ENCODE measurements at places on chromosomes 3 and 15.

DNA sequence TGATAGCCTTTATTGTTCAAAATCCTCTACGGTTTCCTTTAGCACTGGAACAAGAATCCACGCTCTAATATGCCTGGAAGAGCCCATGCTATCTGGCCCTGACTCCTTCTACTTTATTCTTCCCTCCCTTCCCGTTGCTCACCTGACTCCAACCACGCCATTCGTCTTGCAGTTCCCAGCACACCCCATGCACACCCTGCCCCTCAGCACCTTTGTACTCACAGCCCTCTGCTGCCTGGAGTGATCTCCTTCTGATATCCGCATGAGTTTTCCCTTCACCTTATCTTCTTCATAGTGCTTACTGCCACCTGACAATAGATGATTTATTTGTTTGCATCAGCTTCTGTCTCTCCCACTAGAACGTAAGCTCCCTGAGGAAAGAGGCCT, 16.6 kb upstream of the BCL2A1 start:
- no peak for DNase-seq

DNA sequence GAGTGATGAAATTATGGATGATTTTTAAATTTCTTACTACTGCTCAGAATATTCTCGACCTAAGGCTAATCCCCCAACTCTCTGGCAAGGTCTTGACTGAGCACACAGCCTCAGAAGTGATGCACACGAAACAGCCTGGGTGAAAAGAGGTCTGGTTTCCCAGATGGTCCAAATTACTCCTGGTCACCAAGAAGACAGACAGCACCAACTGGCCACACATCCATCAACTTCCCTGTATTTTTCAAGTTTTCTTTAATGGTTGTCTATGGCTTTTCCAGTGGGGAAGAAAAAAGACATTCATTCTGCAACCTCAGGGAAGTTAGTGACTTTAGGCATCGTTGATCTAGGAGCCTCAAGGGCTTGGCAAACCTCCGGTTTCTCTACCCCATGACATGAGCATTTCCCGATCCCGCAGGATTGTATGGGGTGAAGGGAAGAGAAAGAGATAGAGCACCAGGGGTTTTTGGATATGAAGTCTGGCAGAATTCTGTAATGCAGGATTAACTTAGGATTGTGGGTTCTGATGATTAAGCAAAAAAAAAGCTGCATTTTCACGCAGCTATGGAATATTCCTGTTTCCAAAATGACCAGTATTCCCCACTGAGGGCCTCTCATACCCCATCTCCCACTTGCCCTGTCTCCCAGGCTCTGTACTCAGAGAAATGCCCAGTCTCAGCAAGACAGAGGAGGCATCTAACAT, 62.2 kb downstream of the UMPS start:
- DNase-seq, result no peak

- no peak for DNase-seq
Observed at GRCh38 chr3:25354071-25354470, 74.0 kb upstream of the RARB start.

GRCh38 chr15:55257012-55257670, 32.5 kb downstream of the RAB27A start:
- no peak for DNase-seq

DNA sequence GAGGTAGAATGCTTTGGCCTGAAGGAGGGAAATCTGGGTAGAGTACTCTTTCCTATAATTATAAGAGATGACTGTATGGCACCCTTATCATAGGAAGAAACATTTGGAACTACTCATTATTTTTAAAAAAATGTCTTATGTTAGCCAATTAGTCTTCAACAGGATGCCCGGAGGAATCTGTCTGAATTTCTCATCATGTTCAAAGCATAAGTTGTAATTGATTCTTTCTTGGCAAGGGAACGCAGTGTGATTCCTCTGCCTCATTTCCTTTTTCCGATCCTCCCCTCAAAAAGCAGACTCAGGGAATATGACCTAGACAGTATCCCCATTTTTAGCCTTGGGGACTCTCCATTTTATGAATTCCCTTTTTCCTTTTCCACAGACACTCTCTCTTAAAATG, 165.1 kb downstream of the IL5RA start:
- no peak for DNase-seq

DNA sequence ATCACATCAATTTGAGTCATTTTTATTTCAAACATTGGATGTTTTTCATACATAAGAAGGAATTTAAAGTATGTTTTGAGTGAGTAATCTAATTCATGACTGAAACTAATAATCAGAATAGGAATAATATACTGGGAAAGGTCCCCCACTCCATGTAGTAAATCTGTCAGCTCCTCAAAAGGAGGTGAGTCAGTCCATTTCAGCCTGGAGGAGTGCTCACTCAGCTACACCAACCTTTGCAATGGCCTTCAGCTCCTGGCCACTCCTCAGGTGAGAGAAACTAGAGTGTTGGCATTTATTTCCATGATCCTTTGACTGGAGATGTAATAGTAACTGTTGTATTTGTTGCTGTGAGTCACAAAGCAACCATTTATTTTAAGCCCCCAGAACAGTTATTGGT, 744.9 kb upstream of the ARRDC4 start:
- no peak for DNase-seq

- DNase-seq, result peak; percentile 65
Observed at GRCh38 chr3:184261270-184261853, at the start of gene CAMK2N2. CAMK2N2 (minus strand) TSS chr3:184261553; CDS start chr3:184261285, 268 bp downstream.

DNA sequence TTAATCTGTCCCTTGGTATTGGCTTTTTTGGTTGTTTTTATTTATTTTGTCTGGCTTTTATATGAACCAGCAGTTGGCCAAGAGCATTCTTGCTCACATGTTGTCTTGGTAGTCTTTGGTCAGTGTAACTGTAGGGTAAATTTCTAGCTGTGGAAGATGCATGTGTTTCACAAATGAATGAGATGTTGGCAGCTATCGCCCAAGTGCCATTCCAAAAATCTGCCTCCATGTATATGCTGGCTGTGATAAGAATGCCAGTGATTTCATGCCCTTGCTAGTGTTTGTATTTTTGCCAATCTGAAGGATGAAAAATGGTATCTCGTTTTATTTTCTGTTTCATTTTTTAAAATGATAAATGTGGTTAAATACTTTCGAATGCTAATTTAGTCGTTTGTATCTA, 50.1 kb downstream of the TLNRD1 start:
- no peak for DNase-seq

DNA sequence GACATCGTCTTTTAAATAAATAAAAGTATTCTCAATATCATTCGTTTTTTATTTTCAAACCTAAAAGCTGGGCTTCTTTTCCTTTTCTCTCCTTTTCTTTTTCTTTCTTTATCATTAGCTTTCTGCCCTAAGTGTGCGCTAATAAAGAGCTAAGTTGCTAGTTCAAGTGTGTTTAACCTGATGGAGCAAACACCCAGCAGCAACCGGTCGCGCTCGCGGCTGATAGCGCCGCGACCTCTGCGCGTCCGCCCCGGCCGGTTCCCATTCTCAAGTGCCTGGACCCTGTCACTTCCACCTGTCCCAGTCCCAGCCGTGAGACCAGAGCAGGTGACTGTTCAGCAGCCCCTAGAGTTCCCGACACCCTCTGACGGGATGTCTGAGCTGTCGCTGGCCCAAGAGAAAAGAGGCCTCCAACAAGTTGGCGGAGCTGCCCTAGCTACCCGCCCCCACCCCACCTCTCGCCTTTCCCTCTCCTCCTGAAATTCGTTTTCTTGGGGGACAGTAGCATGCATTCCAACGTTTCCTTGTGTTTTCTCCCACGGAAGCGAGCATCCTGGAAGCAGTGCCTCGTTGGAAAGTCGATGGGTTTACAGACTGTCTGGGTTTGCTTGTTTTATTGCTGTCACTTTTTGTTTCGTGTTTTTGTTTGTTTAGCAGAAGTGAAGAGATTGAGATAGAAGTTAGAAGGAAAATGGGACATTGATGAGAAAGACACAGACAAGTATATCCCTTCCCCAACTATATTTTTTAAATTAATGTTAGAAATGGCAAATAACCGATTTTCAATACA, 3.1 kb upstream of the MECOM start:
- no peak for DNase-seq

DNA sequence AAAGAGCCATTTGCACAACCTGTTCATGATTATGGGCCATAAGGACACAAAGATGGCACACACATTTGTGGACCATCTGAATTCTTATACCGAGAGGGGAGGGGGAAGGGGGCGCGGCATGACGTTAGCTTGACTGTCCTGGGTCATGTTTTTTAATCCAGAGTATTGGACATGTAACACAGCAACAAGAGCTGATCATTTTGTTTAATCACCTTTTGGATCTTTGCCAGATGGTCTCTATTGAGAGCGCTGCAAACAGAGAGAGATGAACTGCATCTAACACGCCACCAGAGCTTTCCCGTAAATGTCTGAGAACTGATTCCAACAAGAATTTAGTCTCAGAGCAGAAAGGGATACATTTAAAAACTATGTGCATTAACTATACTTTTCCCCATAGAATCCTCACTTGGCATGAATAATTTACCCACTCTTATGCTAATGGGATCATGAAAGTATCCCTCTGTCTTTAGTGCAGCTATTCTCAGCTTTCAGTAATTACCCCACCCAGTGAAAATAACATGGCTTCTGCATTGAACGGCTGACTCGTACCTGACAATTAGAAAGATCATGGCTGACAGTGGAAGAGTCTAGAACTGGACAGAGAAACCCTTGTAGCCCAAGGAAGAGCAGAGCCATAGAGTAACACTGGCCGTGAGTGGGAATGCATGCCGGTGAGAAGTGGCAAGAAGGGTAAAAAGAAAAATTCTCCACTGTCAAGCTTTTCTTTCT, 22.6 kb downstream of the MEIS2 start:
- no peak for DNase-seq

GRCh38 chr3:25458420-25458814, 30.4 kb downstream of the RARB start:
- DNase-seq, result no peak

Measured in stimulated activated naive CD8-positive, alpha-beta T cell treated with anti-CD3 and anti-CD28 coated beads, Interleukin-15, Interleukin-2, amounts not matched to agents 100 U/mL and 50 U/mL, for 24 hours (primary cell).